ENCODE measurements at places on chromosomes 4 and X.

DNA sequence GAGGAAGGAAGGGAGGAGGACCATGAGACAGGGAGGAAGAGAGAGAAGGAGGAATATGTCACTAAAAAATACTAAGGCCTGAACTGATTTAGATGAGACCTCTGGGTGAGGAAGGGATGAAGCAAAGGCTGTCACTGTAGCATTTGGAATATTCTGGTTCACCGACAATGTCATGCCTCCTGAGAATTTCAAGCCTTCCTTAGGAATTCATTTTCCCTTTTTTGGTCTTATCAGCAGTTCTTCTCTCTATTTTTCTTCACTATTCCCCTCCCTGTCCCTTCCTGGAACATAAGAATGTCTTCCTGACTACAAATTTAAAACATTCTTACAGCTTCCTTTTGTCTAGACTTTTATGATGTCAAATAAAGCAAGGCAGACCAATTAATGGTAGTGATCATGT lies 527.8 kb downstream of the INPP4B start:
- no peak for DNase-seq

DNA sequence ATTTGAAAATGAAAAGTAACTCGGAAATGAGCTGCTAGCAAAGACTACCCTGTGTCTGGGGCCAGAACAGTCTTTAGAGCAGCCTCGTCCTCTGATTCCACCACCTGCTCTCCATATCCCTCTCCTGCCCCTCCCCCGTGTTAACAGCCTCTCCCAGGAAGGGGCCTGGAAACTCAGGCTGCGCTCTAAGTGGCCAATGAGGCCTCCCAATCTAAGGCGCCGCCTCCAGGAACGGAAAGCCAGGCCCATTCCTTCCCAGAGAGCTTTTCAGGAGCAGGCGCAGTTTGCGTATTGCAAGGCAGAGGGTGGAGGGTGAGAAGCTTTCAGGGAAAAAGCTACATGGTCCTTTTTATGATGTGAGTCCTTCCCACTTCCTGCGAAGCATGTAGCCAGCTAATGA lies 31.2 kb downstream of the RS1 start:
- DNase-seq = no peak

- DNase-seq = no peak
Observed at GRCh38 chr4:16253127-16253960, 27.1 kb upstream of the TAPT1 start.

DNA sequence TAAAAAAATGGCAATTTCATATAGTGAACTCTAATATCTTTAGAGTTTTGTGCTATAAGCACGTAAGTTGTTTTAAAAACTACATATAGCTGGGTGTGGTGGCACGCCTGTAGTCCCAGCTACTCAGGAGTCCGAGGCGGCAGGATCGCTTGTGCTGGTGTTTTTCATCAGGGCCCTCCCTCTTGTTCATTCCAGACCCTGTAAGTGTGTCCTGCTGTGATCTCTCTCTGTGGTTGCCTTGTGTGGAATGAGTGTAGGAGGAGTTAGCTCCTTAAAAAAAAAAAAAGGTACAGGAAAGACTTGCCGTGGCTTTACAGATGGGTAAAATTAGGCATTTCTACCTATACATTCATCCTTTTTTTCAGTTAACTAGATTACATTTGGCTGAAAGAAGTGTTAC lies 35.4 kb downstream of the RBBP7 start:
- no peak for DNase-seq

GRCh38 chrX:49701323-49701722 lies 5.5 kb upstream of the PAGE1 start:
- no peak for DNase-seq
